Mucosa of gallbladder (tissue), 1 donor: ENCODE measurements at places on chromosomes 16 and 17. TPM values are rescaled to one million over a fixed set of nuclear protein-coding genes. Genes with fewer than 3 reads are reported as not detected.

DNA sequence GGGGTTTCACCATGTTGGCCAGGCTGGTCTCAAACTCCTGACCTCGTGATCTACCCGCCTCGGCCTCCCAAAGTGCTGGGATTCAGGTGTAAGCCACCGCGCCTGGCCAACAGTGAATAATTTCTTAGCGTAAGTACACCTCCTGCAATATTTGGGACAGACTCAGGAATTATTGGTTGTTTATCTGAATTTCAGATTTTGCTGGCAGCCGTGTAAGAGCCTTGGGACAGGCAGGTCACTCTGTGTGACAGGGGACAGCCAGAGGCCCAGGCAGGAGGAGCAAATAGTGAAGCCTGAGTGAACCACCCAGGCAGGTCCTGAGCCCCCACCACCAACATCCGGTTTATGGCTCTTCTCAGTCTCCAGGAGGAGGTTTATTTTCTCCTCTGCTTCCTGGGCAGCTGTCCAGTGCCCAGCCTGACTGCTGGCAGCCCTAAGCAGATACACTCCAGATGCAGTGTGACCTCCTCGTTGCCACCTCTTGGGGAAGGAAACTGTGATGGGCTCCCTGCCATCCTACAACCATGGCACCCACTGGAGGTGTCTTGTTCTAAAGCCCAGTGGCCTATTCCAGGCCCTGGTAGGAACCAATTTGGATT is 26.2 kb upstream of the ADORA2B start:
- peak; percentile 57 for DNase-seq

The NETO2 gene
- 16.3 TPM for total RNA-seq

DNA sequence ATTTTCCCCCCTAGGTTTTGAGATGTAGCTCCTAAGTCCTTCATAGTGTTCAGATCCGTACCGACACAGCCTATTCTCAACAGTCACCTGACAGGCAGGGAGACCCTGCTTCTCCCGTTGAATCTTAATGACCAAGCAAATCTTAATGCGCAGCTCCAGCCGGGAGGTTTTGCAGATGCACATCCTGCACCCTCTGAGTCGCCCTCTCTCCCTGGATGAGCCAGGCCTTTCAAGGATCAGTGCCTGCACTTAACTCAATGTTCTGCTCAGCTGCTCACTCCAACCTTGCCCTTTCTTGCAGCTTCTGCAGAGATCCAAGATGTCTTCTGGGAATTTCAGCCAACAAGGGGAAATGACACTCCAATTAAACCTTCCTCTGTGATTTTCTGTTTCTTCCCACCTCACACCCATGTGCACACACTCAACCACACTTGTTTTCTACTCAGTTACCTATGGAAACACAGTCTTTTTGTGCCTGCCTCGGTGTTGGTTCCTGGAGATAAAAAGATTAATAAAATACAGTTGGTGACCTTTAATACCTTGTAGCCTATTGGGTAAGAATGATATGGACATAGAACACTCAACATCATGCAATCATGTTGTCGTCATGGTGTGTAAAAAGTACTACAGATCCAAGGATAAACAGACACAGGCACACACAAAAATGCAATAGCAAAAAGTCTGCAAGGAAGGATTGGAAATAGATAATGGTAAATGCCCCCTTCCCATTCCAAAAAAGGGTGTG is 76.9 kb upstream of the DYNLRB2 start:
- no peak for DNase-seq

DNA sequence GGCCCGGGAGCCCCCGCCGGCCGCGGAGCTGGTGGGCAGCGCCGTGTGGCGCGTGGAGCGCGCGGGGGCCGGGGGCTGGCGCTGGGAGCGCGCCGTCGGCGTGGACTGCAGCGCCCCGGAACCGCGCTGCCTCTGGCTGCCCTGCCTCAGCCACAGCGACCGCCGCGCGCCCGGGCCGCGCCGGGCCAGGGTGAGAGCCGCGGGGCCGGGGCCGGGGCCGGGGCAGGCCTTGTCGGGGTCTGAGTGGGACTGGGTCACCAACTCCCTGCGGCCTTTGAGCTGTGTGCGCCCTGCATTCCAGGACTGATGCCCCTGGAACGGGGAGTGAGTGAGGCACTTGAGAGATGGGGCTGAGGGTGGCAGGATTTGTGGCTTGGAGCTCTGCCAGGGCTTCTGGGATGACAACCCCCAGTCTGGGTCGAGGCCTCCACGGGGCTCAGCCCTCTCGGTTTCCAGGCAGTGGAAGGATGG is 25.7 kb downstream of the ARHGAP23 start:
- no peak for DNase-seq

GRCh38 chr17:48149787-48150463 is 42.4 kb downstream of the SNX11 start:
- no peak for DNase-seq

DNA sequence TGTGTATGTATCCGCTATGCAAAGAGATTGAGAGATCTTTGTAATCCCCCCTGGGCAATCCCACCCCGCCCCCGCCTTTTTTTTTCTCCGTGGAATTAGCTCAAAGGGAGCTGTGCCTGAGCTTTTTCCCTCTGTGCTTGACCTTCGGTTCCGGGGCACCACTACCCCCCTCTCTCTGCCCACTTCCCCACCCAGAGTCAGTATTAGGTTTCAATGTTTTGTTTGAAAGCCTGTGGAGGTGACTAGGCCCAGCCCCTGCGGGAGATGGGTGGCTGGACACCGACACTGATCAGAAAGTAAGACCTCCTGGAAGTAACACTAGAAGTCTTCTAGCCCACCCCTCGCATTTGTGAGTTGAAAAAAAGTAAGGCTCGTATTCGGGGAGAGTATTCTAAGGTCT is 7.0 kb downstream of the CBLN1 start:
- no peak for DNase-seq

- no peak for DNase-seq
Measured at GRCh38 chr17:9676820-9677310, 31.5 kb downstream of the USP43 start.
